Stimulated activated naive CD8-positive, alpha-beta T cell treated with anti-CD3 and anti-CD28 coated beads, Interleukin-15, Interleukin-2, amounts not matched to agents 100 U/mL and 50 U/mL, for 24 hours (primary cell): ENCODE measurements at places on chromosomes 16 and 17.

GRCh38 chr17:45160447-45161287, 1.0 kb upstream of the HEXIM2 start:
- peak; percentile 71 for DNase-seq

DNA sequence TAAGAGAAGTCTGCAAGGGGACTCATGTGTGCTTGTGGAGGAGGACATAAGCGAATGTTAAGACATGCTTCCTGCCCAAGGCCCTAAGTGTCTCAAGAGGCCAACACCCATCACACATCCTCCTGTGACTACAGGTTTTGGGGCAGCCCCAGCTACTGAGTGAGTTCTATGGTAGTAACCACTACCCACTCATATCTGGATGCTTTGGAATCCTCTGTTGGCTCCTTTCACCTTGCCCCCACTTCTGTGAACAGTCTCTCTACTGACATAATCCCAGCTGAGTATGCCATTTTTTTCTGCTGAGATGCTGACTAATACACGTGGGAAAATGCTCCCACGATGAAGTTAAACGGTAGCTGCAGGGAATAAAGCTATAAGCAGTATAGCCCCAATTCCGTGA, 153.5 kb downstream of the VPS53 start:
- DNase-seq = no peak

- DNase-seq = no peak
These were observed 68.8 kb upstream of the FBXO47 start for GRCh38 chr17:39036009-39036408.

- no peak for DNase-seq
These were observed 7.7 kb upstream of the ZG16 start for GRCh38 chr16:29770250-29770929.

DNA sequence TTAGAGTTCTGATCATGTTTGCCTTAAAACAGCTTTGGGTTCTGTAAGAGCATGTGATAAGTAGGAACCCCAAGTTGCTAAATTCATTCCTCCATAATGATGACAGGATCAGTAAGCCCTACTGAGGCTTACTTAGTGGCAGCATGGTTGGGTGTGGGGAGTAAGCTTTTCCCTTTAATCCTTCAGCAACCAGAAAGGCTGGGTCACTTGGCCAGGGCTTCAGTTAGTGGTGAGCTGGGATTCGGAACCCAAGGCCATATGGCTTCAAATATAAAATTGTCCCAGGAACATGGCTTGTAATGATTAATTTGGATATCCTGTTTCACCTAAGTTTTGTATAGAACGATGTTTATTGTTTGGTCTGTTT, 850 bp downstream of the GINS3 start:
- no peak for DNase-seq

- DNase-seq = peak; percentile 44
These were observed 3.5 kb upstream of the ARMC5 start for GRCh38 chr16:31455601-31456314.

DNA sequence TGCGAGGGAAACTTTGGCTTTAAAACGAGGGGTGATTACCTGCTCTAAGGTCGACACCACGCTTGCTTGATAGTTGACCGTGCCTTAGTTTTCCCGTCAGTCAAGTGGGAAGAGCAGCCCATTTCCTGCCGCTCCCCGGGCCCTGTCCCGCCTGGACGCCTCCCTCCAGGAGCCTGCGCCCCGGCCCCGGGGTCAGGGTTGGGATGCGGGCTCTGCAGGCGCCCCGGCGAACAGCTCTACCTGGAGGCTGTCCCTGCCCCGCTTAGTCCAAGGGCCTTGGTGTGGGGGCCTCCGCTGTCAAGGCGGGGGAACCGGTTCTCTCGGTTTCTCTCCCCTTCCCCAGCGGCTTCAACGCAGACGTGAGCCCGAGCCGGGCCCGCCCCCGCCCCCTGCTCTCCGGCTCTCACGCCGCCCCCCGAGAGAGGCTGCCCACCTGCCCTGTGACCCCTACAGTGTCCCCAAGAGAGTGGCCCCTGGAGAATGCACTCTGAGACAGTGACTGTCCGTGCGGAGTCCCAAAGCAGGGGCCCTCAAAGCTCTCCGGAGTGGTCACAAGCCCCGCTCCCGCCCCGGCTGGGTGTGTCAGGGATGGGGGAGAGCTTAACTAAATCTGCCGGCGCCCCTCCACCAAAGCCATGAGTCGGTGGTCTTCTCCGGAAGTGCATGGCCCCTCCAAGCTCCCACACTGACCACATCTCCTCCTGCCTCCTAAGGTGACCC, 117.4 kb upstream of the SMURF2 start:
- DNase-seq = no peak

- DNase-seq = no peak
These were observed 16.6 kb upstream of the ZNF469 start for GRCh38 chr16:88366032-88366703.

- no peak for DNase-seq
These were observed 10.2 kb downstream of the RSAD1 start for GRCh38 chr17:50488880-50489279.

- no peak for DNase-seq
These were observed 26.5 kb upstream of the CES5A start for GRCh38 chr16:55901566-55902217.

DNA sequence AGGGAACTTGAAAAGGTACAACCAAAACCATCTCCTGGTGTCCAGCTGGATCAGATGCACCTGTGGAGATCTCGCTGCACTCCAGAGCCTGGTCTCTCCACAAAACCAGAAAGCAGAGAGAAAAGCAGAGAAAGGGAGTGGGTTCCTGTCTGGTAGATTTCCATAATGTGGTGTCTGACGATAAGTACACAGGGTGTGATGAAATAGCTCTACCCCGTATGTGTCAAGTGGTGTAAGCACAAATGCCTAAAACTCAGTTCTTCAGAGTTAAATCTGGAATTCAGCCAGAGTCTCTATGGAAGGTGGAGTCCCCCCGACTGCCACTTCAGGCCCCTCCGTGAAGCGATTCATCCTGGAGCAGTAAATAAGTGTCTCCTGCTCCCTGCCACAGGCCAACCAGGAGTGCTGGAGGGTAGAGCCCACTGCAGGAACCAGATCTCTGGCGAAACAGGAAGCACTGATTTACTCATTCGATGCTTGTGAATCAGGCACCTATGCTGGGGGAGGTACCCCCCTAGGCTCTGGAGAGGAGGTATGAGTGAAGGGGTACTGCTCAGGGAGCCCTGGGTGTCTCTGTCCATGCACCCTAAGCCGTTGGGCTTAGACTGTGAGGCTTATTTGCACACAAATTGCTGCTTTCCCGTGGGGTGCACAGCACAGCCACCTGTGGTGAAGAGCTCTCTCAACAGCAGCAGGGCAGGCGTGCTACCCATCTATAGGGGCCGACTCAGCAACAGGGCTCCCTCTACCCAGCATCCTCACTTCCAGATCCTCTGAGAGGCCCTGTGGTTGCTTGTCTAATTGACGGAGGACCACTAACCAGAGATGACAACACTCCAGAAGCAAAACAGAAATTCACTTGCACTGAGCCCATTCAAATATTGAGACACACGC, 97.1 kb upstream of the MYOCD start:
- DNase-seq = no peak

DNA sequence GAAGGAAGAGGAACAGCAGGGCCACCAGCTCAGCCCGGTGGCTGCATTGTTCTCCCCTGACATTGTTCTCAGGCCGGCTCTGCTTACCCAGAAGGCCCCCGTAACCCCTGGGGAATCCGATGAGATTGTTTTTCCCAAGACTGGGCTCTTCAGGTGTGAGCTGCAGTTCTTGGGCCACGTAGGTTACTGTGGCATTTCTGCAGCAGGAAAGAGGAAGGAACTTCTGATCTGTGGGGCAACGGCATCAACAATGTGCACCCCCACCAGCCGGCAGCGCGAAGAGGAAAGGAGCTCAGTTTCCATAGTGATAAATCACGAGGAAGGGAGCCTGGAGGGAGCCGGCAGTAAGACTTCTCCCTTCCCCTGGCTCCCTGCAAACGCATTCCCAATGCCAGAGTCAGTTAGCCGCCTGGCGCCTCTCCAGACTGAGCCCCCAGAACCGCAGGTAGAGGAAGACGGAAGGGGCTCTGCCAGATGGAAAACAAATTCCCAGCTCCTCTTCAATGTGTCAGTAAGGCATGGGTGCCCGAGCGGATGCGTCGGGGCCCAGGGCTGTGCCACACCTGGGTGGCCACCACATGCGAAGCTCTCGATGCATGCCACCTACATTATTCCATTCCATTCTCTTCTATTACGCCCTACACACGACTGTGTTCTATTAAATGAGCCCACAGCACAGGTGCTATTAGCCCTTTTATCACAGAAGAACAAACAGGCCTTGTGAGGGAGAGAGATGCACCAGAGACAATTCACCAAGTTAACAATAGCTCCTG, 21.5 kb upstream of the PECAM1 start:
- no peak for DNase-seq

DNA sequence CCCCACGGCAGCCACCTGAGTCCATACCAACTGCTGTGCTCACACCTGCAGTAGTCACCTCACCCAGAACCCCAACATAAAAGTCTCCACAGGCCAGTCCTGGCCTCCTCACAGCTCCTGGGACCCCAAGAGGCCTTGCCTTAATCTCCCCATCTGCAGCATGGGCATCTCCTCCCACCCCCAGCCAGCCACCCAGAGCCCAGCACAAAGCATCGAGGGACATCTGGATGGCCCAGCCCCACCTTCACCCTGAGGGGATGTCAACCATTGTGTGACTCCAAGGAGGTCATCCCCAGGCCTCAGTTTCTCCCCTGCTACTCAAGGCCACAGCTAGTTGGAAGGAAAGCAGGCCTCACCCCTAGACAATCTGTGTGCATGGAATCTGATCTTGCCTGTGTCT, 1775.3 kb downstream of the TP53TG3F start:
- DNase-seq = no peak
